ENCODE measurements at places on chromosomes 1 and 21. TPM values are rescaled to one million over a fixed set of nuclear protein-coding genes. Genes with fewer than 3 reads are reported as not detected.

- no peak for DNase-seq
Observed at GRCh38 chr1:218341325-218341724, 3.8 kb upstream of the TGFB2 start.

Gene GJA4
- total RNA-seq: not detected

Gene SPATA21
- not detected for total RNA-seq

DNA sequence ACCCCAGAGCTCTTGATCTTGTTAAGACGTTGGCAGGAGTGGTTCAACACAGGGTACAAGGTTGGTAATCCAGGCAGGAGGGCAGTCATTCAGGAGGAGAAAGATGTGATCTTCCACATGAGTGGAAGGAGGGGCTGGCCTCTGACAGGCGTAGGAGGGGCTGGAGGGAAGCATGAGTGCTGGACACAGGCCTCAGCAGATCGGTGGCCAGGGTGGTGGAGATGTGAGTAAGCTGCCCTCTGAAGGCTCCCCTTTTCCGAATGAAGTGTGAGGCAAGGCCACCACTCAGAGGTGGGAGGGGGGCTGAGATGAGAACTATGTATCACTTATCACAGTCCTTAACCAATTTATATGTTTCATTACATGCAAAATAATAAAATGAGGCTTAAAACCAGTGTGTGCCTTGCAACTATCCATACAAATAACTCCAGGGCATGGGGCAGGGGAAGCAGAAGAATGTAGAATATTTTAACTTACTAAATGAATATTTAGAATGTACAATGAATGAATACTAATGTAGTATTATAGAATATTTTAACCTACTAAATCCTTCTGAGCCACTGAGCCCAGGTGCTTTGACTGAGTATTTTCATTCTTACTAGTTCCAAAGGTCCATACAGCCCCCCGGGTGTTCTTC lies 103.5 kb upstream of the TLR5 start:
- DNase-seq: no peak

Gene PAX7
- not detected for total RNA-seq

- no peak for DNase-seq
Observed at GRCh38 chr1:234517110-234517802, 38.3 kb upstream of the TARBP1 start.

- DNase-seq: no peak
Observed at GRCh38 chr21:40505681-40506080, 341.3 kb downstream of the DSCAM start.
